Choroid plexus epithelial cell (primary cell): ENCODE measurements at places on chromosomes 16 and 17.

DNA sequence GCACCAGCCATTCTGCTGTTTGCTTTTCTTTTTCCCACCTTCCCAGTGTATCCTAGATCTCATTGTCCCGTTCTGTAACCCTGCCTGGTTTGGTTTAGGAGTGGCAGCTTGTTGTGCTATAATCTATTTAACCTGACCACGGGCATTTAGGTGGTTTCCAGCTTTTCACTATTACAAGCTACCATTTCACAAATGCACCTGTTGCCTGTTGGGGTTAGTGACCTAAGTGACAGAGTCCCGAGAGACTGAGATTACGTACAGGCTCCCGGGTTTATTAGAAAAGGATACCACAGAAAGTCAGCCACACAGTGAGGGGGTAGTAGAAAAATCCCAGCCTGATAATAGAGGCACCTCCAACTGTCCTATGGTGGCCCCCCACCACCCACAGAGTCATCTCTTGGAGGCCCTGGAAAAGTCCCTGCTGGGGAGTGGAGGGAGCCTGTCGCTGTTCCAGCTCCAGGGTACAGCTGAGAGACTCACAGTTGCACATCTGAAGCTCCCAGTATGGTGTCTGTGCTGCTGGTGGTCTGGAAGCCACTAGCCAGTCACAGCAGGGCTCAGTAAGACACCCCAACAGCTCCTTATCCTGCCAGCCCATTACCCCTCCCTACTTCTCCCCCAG, 21.2 kb downstream of the CLEC16A start:
- DNase-seq: no peak

GRCh38 chr17:76381633-76382350, 2.6 kb upstream of the SPHK1 start:
- peak; percentile 36 for DNase-seq

- DNase-seq: no peak
Observed at GRCh38 chr17:54971147-54971546, 2.6 kb downstream of the STXBP4 start.

DNA sequence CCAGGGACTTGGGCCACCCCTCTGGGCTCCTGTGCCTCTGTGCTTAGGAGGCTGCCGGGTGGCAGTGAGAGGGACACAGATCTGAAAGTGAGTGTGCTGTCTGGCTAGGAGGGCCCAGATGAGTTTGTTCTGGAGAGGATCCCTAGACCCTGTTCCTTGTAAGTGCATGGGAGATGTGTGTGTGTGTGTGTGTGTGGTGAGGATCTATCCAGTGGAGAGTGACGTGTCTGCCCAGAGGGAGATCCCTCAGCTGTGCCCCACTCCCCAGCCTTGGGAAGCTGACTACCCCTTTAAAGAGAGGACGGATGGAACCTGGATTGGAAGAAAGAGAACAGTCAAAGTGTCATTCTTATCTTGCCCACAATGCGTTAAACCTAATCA, 25.5 kb upstream of the CDC42EP4 start:
- no peak for DNase-seq

DNA sequence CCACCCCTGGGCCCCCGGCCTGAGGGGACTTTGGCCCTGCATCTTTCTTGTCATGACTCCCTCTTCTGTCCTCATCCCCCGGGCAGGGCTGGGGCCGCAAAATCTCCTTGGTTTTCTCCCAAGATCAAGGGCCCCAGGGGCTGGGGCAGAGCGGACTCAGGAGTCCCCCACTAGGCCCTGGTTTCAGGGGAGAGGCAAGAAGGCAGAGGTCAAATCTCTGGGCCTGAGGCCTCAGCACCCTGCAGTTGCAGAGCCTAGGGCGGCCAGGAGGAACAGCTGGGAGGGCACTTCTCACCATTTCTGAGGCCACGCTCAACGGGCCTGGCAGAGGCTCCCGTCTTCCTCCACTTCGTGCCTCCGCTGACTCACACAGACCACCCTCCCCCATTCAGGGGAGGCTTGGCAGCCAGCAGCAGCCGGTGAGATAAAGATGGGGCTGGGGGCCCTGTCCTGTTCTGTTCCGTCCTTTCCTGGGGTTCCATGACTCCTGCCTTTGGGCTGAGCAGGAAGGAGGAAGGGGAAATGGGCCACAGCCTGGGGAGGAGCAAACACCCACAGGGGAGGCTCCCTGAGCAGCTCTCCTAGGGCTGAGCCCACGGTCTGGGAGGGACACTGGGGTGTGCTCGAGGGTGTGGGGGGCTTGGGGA, 12.4 kb downstream of the ZSCAN10 start:
- DNase-seq: no peak
